ENCODE measurements at places on chromosomes 6 and 20.

GRCh38 chr6:52306972-52307870 lies 22.7 kb upstream of the MCM3 start:
- DNase-seq, result no peak

- DNase-seq, result no peak
Measured at GRCh38 chr6:1590580-1590979, 19.1 kb upstream of the FOXC1 start.

GRCh38 chr20:23889775-23890187 lies 10.2 kb upstream of the CST5 start:
- peak; percentile 32 for DNase-seq

DNA sequence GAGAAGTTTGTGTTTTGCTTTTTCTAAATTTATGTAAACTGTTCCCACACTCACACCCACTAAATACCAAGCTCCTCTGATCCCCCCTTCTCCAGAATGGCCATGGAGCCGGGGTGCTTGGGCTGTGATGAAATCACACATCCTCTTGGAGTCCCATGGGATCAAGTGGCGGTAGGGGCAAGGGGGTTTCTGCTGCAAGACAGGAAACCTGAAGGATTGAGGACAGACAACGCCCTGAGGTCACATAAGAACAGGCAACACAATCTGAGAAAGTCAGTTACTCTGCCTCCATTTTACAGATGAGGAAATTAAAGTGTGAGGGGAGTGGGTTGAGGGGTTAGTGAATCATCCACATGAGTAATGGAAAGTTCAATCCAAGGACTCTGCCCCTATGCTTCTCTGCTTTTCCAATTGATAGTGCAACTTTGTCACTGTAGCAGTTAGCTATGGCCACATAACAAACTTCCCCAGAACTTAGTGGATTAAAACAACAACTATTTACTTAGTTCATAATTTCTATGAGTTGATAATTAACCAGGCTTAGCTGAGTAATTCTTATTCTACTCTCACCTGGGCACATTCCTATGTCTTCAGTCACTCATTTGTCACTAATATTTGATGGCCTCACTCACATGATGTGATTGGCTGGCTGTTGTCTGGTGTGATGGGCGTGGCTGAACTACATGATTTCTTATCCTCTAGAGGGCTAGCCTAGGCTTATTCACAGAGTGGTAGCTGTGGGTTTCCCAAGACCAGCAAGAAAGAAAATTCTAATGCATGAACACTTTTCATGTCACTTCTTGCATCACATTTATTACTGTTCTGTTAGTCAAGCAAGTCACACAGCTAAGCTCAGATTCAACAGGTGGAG lies 311.1 kb upstream of the RNF24 start:
- DNase-seq, result no peak

DNA sequence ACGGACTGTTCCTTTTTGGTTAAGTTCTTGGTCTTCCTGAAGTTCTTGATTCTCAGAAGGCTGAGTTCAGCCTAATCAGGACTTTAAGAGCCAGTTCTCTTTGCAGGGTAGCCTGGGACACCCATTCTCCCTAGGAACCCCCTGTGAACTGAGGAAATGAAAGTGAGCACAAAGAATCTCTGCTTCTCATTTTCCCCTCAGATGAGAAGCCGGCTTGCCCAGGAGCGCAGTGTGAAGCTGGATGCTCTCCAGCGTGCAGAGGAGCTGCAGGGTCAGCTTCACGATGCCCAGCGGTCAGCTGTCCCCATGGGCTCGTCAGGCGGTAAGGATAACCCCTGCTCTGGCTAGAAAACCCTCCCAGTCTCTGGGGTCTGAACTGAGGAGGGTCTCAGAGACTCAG lies 34.0 kb downstream of the CD164 start:
- DNase-seq, result no peak

DNA sequence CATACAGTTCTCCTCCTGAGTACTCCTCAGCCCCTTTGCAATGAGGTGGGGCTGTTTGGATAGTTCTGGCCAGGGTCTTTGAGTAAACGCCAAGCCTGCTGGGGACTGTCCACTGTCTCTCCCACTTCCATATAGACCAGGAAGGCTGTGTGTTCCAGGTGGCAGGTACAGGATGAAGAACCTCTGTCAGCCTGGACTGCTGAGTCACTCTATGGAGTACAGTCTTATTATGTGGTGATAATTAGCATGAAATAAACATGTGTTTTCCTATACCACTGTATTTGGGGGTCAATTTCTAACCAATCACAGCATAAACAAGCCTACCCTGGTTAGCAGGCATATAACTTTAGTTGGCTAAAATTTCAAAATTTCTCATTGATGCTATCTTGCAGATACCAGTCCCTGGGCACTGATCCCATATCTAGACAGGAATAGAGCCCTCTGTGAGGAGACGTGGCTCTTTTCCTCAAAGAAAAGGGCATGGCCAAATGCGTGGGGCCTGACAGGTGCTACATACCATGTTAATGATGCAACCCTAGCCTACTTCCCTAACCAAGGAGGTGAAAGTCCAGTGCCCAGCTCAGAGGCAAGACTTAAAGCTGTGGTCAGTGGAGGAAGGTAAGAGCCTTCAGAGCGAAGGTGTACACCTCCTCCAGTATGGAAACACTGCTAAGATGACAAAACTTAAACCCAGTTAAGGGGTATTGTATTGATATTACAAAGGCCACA lies 4.5 kb upstream of the ALDH8A1 start:
- DNase-seq, result no peak

GRCh38 chr6:106637717-106638341 lies 8.5 kb downstream of the QRSL1 start:
- no peak for DNase-seq

DNA sequence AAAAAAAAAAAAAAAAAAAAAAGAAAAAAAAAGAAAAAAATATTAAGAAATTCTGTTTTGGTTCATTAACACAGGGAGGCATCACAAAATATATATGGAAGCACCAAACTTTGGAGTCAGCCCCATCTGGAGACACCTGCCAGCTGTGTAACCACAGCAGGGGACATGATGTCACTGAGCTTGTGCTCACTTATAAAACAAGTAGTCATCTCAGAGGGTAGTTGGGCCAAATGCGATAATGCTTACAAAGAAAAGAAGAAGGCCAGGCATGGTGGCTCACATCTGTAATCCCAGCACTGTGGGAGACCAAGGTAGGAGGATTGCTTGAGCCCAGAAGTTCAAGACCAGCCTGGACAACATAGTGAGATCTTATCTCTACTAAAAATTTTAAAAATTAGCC lies 1.1 kb upstream of the BNIP5 start:
- no peak for DNase-seq

- DNase-seq, result no peak
Measured at GRCh38 chr6:42095094-42095493, 44.8 kb downstream of the TAF8 start.

- no peak for DNase-seq
Measured at GRCh38 chr6:150175586-150176151, 32.8 kb downstream of the PPP1R14C start.

DNA sequence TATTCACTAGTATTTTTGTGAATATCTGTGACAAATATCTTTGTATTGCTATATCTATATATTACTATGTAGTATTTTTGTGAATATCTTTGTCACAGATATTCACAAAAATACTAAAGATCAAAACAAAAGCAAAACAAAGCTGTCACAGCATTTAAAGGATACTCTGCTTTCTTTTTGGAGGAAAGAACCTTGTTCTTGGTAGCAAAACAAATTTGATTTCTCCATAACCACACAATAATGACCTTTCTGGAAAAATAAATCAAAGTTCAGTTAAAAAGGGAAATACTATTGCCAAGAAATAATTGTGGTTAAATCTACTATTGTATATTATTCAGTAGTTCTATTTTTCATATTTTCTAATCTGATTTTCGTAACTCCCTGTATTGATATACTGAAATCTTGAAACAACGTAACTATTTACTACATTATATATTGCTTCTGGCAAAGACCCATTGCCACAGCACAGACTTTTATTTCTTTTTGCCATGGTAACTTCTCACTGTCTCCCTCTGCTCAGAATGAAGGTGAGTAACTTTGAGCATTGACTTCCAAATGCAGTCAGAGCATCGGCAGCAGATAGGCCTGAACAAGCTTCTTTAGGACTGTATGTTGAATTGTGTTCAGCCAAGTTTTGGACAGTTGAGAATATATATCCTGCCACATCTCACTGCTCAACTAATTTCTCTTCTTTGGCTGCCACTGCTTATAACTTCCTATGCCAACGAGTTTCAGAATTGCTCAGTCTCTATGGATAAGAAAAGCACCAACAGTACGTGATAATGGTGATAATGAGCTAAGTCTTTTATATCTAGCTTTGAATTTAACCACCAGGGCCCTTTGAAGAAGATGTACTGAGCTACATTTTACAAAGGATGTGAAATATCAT lies 1097.2 kb upstream of the GJE1 start:
- DNase-seq, result no peak

DNA sequence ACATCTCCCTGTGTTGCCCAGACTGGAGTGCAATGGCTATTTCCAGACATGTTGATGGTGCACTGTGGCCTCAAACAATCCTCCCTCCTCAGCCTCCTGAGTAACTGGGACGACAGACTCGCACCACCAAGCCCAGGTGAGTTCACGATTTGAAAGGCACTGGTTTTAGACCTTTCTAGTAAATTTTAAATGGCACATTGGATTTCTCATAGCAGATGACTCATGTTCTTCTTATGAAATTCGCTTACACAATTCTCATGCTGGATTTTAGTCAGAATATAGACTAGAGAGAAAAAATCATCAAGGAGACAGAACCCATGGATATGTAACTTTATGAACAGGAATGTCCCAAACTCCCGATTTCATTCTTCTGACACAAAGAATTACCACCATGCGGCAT lies 18.1 kb upstream of the PXDC1 start:
- no peak for DNase-seq

GRCh38 chr20:62336329-62336728 lies 30.8 kb downstream of the LAMA5 start:
- no peak for DNase-seq

GRCh38 chr6:23873161-23873560 lies 252.9 kb upstream of the NRSN1 start:
- DNase-seq, result no peak

DNA sequence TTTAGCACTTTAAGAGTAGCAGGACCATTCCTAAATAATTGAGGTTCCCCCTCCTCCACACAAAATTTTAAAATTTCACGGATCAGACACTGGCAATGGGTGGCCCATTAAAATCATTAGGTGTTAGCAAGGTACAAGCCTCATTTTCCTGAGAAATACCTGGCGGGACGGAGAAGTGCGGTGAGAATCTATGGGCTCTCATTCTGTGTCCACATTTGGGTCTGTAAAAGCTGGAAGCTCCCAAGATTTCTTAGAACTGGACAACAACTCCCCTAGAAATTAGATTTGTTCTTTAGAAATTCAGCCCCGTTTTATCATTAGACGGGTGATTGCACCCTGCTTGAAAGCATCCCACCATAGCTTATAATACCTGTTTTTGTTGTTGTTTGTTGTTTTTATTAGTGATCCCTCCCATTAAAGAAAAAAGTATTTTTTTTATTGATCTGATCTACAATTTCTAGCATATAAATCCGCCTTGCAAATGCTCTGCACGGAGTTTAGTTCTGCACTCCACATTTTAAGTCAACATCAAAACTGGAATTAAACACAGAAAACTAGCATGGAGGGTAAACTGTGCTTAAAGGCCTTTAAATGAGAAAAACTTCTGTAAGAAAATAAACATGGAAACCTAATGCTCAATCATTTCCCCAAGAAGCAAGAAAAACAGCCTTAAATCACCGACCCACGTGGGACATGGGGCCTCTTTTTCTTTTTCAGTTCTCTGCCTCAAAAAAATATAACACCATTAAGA lies 5.7 kb downstream of the SIM1 start:
- no peak for DNase-seq

GRCh38 chr6:140540743-140541142 lies 1166.3 kb upstream of the CITED2 start:
- no peak for DNase-seq

GRCh38 chr6:14997507-14997906 lies 248.4 kb upstream of the JARID2 start:
- no peak for DNase-seq

- no peak for DNase-seq
Measured at GRCh38 chr6:137025786-137026730, 18.7 kb downstream of the IL20RA start.

GRCh38 chr20:43821795-43822194 lies 92.9 kb upstream of the TOX2 start:
- DNase-seq, result no peak

DNA sequence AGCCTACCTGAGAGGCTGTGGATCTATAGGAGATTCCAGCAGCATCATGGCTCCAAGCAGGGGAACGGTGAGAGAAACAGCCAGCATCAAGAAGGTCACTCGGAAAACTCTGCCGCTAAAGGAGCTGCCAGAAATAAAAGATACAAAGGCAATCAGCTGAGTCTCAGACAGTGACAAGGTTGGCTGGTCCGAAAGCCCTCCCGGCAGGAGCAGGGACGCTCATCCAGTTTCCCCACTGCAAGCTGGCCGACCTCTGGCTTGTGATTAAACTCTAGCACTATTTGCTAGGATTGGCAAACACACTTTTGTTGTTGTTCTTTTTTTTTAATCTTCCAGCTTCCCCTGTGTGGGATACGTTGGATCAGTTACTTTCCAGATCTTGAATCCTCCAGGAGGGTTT lies 8.7 kb downstream of the APMAP start:
- DNase-seq, result no peak

GRCh38 chr6:140475086-140475485 lies 1100.6 kb upstream of the CITED2 start:
- DNase-seq, result no peak

DNA sequence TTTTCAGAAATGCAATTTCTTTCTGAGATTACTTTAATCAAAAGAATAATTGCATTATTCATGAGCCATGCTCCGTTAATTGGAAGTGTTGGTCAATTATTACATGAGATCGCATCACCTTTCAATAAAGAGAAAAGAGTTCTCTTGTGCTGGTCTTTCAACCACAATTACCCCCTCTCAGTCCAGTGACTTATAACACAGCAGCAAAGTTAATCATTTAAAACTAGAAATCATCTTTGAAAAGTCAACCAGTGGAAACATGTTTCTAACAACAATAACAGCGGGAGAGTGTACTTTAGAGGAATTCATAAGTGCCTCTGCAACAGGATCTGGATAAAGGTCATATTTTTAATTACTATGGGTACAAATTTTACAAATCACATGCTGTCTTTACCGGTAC lies 384.4 kb upstream of the AGPAT4 start:
- no peak for DNase-seq

DNA sequence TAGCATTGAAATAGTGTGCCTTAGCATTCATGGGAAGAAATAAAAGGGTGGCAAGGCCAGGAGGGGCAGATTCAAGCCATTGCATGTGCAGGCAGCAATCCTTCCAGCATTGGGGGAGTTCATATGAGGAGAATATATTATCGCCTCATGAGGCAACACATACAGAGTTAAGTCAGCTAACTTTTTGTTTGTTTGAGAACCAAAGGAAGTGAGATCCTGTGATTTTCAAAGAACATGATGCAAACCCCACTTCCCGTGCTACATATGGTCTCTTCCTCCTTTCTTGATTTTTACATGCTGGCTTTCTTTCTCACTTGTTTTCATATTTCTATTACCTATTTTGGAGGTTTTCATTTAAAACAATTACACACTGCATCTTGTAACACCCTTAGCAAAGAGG lies 579.7 kb upstream of the ARID1B start:
- no peak for DNase-seq

Data from activated CD4-positive, alpha-beta T cell treated with anti-CD3 and anti-CD28 coated beads, Interleukin-2, amount 50 U/mL, for 24 hours (primary cell).